Keratinocyte (primary cell): ENCODE measurements at places on chromosomes 16 and 17. TPM values are rescaled to one million over a fixed set of nuclear protein-coding genes. Genes with fewer than 3 reads are reported as not detected.

The ARL4D gene
- 36.5 to 49.1 TPM (median 43.1 TPM) in 3 replicates for polyA plus RNA-seq

The ITGB4 gene
- polyA plus RNA-seq = 761 to 1,084 TPM (median 1,039 TPM) in 3 replicates

- H3K36me3 ChIP-seq = peaks cover 10% of the 10 kb centered on the region
- peak overlapping the region; percentile 80 for H3K27ac ChIP-seq
- peaks cover 39% of the 10 kb centered on the region for H3K4me1 ChIP-seq
- H3K27me3 ChIP-seq = no peaks in the 10 kb centered on the region
- H3K4me3 ChIP-seq = peak overlapping the region; percentile 95
These were observed 924 bp downstream of the SMARCD2 start for GRCh38 chr17:63841350-63842172.

DNA sequence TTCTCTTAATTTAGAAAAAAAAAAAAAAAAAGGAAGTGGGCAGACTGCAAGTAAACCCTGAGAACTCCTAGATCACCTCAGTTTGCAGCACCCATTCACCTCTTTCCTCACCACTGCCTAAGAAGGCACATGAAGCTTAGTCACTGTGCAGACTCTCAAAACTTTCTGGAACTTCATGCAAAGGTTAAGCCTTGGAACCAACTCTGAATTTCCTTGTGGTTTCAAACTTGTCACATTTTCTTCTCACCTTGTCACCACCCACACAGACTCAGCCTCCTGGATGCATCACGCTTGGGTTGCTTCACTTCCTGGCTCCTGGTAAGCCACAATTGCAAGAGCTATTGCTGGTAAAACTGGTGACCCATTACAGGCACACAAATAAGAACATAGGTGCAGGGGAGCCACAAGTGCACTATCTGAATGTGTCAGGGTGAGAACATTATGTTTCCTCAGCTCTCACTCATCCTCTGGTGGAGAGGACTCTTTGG is 15.0 kb upstream of the CPD start:
- H3K36me3 ChIP-seq = no peaks in the 10 kb centered on the region
- no peak overlapping the region for H3K4me3 ChIP-seq
- peaks cover 5% of the 10 kb centered on the region for H3K4me1 ChIP-seq
- no peaks in the 10 kb centered on the region for H3K27me3 ChIP-seq

GRCh38 chr16:84390131-84390785 is 21.9 kb downstream of the ATP2C2 start:
- H3K27ac ChIP-seq = no peak overlapping the region
- H3K4me1 ChIP-seq = peaks cover 7% of the 10 kb centered on the region
- DNase-seq = no peak
- H3K4me3 ChIP-seq = no peak overlapping the region
- H3K36me3 ChIP-seq = no peaks in the 10 kb centered on the region

DNA sequence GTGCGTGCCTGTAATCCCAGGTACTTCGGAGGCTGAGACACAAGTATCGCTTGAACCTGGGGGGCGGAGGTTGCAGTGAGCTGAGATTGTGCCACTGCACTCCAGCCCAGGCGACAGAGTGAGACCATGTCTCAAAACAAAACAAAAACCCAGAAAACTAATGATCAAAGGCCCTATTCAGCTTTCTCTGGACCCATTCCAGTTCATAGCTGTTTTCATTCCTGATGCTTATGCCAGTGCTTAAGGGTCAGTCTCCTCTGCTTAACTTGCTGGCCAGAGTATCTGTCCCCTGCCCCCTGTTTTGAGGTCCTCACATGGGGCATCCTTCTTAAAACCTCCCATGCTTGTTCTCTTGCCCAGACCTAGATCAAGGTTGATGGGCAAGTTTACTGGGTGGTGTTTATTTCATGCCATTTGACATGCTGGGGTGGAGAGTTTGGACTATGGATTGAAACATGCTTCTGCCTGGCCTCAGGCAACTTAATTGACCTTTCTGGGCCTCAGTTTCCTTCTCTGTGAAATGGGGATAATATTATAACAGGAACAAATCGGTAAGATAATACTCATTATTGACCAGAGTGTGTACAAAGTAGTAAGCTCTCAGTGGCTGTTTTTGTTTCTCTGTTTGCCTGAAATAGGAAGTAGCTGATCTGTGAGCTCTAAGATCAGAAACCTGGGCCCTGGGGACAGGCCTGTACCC is 369.8 kb downstream of the CPPED1 start:
- no peaks in the 10 kb centered on the region for H3K36me3 ChIP-seq
- H3K27me3 ChIP-seq = no peaks in the 10 kb centered on the region
- no peak for DNase-seq
- no peak overlapping the region for H3K4me3 ChIP-seq

- peaks cover 42% of the 10 kb centered on the region for H3K4me1 ChIP-seq
- no peak for DNase-seq
- H3K36me3 ChIP-seq = peaks cover 30% of the 10 kb centered on the region
- no peaks in the 10 kb centered on the region for H3K27me3 ChIP-seq
- H3K4me3 ChIP-seq = no peak overlapping the region
- H3K27ac ChIP-seq = no peak overlapping the region
These were observed 1.4 kb downstream of the RAB26 start for GRCh38 chr16:2149630-2150417.

GRCh38 chr16:73764321-73764720 is 532.3 kb upstream of the PSMD7 start:
- no peaks in the 10 kb centered on the region for H3K27me3 ChIP-seq
- H3K36me3 ChIP-seq = no peaks in the 10 kb centered on the region
- no peak overlapping the region for H3K4me3 ChIP-seq
- DNase-seq = no peak

DNA sequence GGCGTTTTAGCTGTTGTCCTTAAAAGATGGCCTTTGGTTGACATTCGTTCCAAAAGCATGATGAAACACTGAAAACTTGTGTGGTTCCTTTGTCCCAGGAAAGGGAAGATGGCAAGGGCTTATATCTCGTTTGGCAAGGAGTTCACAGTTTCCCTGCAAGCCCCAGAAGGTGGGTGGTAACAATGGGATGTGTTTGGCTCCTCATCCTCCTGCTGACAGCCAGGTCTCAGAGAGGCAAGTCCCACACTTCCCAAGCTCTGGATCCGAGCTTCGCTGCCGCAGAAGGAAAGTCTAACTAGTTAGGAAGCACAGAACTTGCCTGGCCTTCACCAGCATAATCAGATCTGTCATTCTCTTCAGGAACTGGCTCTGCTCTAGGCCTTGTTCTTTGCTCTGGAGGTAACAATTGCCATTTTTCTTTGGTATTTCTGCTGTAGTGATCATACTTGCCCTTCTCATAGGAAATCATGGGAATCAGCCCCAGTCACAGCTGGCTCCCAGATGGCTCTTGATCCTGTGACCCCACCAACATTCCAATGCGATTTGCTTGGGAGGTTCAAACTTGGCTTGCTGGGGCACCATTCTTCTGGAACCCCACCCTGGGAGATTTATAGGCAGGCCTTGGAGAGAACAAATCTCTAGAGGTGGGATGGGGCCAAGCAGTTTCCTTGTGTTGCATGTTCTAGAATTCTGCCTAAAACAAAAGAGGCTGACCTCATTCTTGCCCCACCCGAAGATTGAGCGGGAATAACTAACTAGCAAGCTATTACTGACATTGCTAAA is 17.9 kb downstream of the KPNA2 start:
- no peaks in the 10 kb centered on the region for H3K36me3 ChIP-seq
- no peak overlapping the region for H3K27ac ChIP-seq
- peaks cover 3% of the 10 kb centered on the region for H3K4me1 ChIP-seq
- no peak overlapping the region for H3K4me3 ChIP-seq
- no peaks in the 10 kb centered on the region for H3K27me3 ChIP-seq
- no peak for DNase-seq
